A549 treated with AZD2906 at 1 μM for 4 hours (cell line): ENCODE measurements at places on chromosomes 3 and 15. TPM values are rescaled to one million over a fixed set of nuclear protein-coding genes. Genes with fewer than 3 reads are reported as not detected.

The CELSR3 gene
- total RNA-seq, result 3.1 to 4.6 TPM (median 3.9 TPM) in 5 replicates

The ARL14 gene
- 0.30 to 0.59 TPM (median 0.41 TPM) in 5 replicates for total RNA-seq

The VEPH1 gene
- total RNA-seq, result 0.30 to 0.91 TPM (median 0.45 TPM) in 5 replicates

The SSR3 gene
- total RNA-seq, result 193 to 207 TPM (median 206 TPM) in 5 replicates

The RNF13 gene
- total RNA-seq, result 32.0 to 61.1 TPM (median 38.1 TPM) in 5 replicates

The CRTAP gene
- 255 to 297 TPM (median 285 TPM) in 5 replicates for total RNA-seq

The NANOGP8 gene
- not detected in 5 replicates for total RNA-seq

The CD200 gene
- not detected in 5 replicates for total RNA-seq

The HRH1 gene
- total RNA-seq, result 5.6 to 6.9 TPM (median 6.2 TPM) in 5 replicates

The DAPK2 gene
- total RNA-seq, result 2.8 to 4.2 TPM (median 3.7 TPM) in 5 replicates

The NPAP1 gene
- total RNA-seq, result not detected in 5 replicates

The GUCA1C gene
- total RNA-seq, result not detected in 5 replicates

The SPTBN5 gene
- 0.10 to 0.25 TPM (median 0.17 TPM) in 5 replicates for total RNA-seq
